Tibial artery (tissue), 4 donors: ENCODE measurements at places on chromosomes 11 and 22.

DNA sequence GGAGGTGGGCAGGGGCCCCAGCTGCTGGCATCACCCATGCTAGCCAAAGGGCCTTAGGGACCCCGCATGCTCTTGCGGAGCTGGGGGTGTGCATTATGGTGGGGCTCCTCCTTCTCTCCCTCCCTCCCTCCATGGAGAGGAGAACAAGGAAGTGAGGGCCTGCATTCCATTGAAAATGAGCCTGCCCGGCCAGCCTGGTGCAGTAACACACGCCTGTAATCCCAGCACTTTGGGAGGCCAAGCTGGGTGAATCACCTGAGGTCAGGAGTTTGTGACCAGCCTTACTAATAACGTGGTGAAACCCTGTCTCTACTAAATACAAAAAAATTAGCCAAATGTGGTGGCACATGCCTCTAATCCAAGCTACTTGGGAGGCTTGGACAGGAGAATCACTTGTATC lies 22.4 kb downstream of the SNAP29 start:
- no peak for DNase-seq

DNA sequence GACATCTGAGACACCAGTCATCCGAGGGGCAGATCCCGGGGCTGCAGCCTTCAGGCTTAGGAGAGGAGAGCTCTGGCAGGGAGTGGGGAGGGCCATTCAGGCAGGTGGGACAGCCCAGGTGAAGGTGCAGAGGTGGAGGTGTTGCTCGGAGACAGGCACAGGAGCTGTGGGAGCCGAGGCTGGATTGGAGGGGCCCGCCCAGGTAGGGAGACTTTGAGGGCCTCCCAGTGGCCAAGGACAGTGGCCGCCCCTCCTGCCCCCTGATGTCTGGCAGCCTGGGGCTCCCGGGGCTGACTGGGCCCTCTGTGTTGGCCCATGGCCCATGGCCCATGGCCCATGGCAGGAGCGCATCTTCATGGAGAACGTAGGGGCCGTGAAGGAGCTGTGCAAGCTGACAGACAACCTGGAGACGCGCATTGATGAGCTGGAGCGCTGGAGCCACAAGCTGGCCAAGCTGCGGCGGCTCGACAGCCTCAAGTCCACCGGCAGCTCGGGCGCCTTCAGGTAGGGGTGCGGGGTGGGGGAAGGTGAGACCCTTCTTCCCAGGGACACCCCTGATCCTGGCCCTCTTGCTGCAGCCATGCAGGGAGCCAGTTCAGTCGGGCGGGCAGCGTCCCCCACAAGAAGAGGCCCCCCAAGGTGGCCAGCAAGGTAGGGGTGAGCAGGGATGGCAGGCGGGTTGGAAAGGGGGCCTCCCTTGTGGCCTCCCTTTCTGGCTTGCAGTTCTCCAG lies 13.3 kb downstream of the TMEM258 start:
- DNase-seq = no peak

GRCh38 chr11:12889243-12889642 lies 119.9 kb upstream of the RASSF10 start:
- DNase-seq = peak; percentile 76

DNA sequence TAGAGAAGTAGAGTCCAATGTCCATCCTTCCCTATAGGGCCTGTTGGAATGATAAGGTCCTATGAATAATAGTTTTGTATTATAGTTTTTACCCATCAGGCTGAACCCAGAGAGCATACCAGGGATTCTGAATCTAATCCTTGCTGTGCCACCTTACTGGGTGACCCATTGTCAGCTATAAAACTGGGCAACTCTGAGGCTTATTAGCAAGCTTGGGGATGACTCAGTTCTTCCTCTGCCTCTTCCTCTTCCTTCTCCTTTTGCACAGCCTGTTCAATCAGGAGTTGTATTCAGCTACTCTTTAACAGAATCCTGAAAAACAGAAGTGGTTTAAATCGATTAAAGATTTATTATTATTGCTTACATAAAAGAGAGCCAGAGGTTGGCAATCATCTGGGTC lies 8.9 kb downstream of the HEPHL1 start:
- no peak for DNase-seq

- no peak for DNase-seq
Observed at GRCh38 chr11:120830085-120830620, 193.7 kb upstream of the TBCEL start.

GRCh38 chr11:119481021-119481666 lies 58.2 kb upstream of the THY1 start:
- peak; percentile 91 for DNase-seq

DNA sequence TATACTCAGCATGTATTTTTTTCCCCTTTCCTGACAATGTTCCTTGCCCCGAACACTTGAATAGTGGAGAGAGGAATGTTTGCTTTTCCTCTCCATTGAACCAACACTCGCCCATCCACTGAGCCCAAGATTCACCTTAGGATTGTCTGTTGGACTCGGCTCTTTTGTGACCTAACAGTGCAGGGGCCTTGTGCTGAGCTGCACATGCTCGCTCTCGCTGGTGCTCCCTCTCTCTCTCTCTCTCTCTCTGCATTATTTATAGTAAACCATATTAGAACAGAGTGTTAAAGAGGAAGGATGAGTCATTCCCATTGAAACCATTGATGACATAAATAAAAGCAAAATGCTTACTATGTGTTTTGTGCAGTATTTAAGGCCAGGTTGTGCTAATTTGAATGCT lies 20.7 kb downstream of the ZBTB16 start:
- no peak for DNase-seq

DNA sequence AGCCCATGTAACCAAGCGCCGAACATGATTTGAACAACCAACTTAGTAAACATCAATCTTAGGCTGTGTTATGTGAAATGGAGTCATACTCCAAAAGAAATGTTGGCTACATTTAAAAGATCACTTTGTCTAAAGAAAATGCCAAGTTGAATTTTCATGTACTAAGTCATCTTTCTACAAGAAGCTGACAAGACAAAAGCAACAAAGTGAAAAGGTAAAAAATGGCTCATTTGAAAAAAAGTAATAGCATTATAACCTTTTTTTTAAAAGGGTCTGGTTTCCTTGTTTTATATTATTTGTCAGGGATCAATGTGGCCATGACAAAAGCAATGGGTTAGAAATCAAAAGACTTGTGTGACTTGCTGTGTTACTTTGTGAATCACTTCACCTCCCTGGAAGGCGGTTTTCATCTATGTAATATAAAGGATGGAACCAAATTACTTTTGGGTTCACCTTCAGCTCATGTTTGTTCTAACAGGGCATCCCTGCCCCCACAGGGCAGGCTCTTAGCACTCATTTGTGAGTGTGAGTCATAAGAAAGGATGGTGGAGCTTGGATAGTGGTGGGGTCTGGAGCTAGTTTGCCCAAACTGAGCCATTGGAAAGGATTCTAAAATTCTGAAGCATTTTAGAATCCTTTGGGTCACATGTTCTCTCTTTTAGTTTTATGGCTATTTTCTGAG lies 131.9 kb upstream of the MTMR2 start:
- DNase-seq = no peak

- DNase-seq = no peak
Observed at GRCh38 chr22:48807155-48807554, 1020.5 kb downstream of the BRD1 start.

- DNase-seq = no peak
Observed at GRCh38 chr11:134345237-134345550, 13.4 kb downstream of the GLB1L2 start.

DNA sequence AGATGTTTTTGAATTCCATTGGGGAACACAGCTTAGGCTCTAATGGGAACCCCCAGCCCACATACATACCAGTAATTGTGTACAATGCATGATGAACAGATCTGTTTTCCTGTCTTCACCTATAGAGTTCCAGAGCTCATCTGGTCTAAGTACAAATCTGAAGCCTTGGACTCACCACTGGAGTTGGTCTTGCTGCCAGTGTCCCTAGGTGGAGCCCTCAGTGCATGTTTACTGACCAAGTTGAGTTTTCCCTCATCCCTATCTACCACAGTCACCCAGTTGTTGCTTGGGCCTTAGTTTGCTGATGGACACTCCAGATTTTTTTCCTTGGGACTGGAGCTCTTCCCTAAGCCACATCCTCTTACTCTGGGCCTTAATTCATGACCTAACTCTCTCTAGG lies 159.2 kb upstream of the DDI1 start:
- DNase-seq = no peak
